ENCODE measurements at places on chromosomes 1 and 21.
A peak's percentile ranks its signal among the peaks of the same experiment; 100 is the strongest.

GRCh38 chr1:181326348-181326747, 157.0 kb upstream of the CACNA1E start:
- no peak for DNase-seq

- DNase-seq = peak; percentile 32
These were observed 35.6 kb downstream of the LYST start for GRCh38 chr1:235831148-235831547.

DNA sequence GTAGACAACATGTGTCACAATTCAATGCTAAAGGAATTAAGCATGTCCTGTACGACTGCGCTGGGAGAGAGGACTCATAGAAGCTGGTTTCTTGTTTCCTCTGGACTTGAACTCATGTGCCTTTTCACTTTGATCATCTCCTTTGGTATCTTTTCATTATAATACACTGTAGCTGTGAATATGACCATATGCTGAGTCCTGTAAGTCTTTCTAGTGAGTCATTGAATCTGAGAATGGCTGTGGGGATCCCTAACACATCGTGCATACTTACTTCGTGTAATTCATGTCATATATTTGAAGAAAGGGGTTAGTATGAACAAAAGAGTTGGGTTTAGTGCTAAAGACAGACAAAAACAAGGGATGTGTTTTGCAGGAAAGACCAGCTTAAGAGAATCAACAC, 148.1 kb upstream of the RUNX1 start:
- no peak for DNase-seq

GRCh38 chr1:203080456-203080855, 5.4 kb downstream of the MYOG start:
- DNase-seq = no peak

DNA sequence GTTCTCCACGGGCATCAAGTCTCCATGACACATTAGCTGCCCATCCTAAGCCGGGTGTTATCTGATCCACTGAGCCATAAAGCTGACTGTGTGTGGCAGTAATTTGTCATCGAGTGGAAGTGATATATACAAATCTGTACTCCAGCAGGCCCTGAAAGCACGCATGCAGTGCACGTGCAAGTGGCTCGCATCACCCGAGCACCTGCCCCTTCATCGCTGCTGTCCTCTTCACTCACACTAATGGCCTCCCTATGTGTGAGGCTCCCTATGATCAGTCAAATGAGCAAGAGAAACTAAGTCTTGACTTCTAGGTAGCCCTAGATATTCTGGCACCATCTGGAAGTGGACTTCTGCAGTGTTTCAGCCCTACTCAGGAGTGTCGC, 248.6 kb downstream of the MATN1 start:
- DNase-seq = no peak

DNA sequence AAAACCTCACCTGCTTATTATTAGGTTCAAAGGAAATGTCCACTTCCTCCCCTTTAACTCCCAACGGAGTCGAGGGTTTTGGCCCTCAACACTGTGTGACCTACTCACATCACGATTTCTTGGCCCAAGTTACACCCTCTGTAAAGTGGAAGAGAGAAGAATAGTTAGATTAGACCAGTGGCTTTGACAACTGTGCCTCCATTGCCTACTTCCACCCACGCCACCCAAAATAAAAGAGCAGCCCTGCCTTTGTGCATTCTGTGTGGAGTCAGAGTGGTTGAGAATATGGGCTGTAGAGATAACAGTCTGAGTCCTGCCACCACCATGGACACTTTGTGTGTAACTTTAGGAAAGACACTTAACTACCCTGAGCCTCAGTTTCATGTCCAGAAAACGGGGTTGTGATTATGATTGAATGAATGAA, 4.1 kb upstream of the HDGF start:
- DNase-seq = no peak

GRCh38 chr21:45963232-45963570, 18.4 kb upstream of the COL6A1 start:
- DNase-seq = no peak

GRCh38 chr1:154276797-154277196, 4.4 kb downstream of the HAX1 start:
- DNase-seq = no peak

DNA sequence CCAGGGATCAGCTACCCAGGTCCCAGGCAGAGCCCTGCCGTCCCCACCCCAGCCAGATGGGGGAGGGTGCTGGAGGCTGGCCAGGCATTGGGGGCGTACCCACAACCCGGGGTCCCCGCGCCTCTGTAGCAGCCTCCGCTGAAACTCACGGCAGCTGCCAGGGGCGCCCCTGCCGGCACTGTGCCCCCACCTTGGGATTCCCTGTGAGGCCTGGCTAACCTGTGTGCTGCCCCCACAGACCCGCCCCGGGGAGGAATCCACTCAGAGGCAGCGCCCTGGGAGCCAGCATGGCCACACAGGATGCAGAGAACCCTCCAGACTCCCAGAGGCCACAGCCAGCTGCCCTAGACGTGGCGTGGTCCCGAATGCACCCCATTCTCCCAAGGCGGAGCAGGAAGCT, 3.8 kb downstream of the DVL1 start:
- DNase-seq = no peak

DNA sequence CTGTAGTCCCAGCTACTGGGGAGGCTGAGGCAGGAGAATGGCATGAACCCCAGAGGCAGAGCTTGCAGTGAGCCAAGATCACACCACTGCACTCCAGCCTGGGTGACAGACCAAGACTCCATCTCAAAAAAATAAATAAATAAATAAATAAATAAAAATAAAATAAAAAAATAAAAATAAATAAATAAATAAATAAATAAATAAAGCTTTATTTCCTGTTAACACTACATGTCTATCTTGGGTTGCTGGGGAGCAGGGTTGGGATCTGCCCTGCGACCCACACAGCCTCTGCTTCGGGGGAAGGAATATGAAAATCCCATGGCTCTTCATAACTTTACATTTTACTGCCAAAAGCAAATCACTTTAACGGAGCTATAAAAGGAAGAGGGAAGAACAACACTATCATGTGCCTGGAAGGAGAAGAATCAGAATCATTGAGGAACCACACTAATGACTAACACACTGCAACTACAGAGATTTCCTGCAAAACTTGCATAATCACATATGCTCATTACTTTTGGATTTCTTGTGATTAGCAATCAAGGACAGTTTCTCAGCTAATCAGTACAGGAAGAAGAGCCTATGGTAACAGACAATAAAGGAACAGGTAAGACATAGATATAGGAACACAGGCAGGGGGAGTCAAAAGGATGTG, 72.8 kb upstream of the CD55 start:
- DNase-seq = peak; percentile 80

DNA sequence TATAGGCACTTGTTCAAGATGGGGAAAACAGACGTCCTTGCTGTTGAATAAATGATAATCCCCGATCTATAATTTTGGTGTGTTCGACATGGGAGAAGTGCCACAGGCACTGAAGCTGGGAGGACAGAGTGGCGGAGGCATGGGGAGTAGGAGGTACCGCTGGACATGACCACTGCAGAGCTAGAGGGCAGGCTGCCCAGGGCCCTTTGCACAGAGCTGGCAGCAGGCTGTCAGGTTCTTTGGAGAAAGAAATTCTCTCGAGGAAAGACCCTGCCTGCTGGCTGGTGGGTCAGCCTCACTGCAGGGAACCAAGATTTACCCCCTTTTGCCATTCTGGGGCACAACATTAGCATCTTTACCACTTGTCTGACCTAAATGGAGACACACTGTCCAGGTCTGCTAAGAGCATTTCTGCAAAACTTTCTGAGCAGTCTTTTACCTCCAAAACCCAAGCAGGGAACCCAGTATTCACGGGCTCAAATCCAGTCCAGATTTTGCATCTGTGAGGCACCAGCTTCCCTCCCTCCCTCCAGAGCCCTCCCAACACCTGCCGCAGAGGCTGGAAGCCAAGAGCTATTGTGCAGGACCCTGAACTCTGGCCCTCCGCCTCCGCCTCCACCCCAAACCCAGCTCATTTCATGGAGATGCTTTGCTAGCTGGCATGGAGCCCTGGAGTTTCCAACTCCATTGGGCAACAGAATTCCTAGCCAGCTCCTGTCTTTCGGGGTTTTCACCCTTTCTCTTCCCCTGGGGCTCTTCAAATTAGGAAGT, 142.3 kb downstream of the PLXNA2 start:
- DNase-seq = peak; percentile 40

DNA sequence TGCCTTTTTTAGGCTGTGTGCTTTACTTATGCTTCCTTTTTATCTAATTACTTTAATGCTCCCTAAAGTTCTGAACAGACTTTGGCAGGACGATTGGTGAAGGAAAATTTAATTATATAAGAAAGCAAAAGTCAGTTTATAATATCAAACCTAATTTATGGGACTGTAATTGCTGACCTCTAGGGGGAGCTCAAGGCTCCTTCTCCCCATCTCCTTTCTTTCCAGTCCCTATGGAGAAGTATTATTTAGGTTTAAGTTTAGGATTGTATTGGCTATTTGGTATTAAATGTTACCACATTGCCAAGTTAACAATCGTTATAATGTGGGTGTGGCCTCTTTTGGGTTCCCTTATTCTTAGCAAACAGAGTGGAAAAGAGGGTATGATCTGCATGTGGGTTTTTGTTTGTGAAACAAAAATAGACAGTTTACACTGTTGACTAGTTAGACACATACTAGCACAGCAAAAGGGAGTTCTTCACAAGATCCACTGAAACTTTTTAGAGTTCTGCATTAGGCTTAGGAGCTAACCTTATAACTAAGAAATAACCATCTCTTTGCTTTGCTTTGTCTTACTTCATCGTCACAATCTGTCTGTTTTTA, 48.2 kb upstream of the TNFSF4 start:
- DNase-seq = peak; percentile 36

GRCh38 chr1:160261556-160261892, 825 bp downstream of the DCAF8 start:
- peak; percentile 89 for DNase-seq

DNA sequence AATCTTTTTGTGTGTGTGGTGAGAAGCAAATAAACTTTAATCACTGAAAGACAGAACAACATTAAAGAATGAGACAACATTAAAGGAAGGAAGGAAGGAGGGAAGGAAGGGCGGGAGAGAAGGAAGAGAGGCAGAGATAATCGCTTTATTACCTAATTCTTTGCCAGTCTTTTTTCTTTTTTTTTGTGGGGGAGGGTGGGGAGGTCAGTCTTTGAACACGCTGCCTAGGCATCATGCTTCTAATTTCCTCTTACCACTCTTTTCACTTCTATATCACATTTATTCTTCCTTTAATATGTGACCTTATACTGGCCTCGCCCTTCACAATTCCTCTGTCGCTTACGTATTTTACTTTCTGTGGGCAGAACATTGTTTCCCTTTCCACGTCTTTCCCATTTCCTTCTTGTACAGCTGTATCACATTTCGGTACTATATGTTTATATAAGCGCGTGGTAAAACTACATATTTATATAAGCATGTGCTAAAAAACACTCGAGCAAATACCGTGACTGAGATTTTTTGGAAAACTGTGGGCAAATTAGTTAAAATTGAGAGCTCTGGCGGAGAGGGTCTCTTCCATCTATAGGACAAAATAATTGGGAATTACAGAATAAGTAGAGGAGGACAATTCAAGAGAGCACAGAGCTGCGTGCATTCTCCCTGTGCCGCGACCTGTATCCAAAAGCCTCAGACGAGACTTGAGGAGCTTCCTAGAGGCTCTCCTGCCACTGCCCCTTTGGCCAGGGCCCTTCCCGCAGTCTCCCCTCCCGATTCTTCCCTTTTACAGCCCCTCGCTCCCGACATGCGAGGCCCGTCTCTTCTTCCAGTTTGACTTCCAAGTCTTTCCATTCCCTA, 823 bp upstream of the PRKAA2 start:
- no peak for DNase-seq

DNA sequence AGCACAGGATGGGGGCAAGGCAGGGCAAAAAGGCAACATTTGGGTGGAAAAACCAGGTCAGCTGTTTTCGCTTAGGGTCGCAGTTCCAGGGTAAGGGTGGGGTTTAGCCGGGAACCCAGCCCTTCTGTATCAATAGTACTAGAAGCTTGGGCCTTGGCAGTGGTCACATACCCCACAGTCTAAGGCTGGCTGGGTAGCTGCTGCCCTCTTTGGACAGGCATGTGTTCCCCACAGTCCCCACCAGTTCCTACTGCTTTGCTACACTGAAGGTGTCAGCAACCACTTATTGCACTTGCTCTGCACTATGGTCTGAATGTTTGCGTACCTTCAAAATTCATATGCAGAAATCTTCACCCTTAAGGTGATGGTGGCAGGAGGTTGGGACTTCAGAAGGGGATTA, 349.8 kb downstream of the LTN1 start:
- no peak for DNase-seq

- no peak for DNase-seq
These were observed 38.8 kb downstream of the DNASE2B start for GRCh38 chr1:84436876-84437655.

- no peak for DNase-seq
These were observed 51.8 kb downstream of the CD46 start for GRCh38 chr1:207803678-207804077.

DNA sequence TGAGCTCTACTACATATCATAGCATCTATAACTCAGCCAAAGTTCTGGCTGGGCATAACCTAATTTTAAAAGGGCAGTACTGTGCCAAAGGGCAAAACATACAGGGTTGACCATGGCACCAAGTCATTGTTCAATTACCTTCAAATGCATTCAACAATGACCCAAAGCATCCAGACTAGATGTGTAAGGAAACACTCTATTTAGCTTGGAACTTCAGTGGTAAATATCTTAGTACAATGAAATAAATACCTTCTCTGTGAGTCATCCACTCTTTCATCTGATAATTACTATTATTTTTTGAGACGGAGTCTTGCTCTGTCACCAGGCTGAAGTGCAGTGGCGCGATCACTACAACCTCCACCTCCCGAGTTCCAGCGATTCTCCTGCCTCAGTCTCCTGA, 70.0 kb downstream of the NVL start:
- DNase-seq = no peak

DNA sequence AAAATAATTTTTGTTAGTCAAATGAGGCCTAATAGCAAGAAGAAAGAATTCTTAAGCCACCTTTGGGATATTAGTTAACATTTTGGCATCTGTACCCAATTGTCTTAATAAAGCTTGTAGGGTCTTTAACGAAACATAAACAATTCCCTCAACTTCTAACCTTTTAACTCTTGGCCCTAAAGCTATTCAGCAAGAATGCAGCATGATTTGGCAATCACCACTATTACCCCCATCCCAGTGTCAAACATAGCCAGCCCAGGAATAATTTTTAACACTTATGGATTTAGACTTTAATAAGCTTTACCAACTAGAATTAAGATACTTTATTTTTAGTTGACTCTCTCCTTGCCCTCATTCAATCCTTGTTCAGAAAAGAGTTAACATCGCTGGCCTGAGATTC, 2.5 kb upstream of the SLC16A4 start:
- peak; percentile 57 for DNase-seq

DNA sequence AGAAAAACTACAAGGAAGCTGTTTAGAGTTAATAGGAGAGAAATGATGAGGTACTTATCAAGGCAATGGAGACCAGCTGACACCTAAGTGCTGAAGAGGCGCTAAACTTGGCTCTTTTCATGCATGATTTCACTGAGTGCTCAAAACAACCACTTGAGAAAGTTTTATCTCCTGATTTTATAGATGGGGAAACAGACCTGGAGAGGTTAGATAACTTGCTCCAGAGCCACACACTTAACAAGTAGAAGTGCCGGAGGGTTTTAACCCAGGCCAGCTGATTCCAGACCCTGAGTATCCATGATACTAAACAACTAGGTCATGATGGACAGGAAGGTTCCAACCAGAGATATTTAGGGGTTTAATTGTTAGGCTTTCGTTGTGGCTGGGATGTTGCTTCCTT, 25.9 kb downstream of the UBE2U start:
- no peak for DNase-seq

- peak; percentile 17 for DNase-seq
These were observed 3.9 kb downstream of the TAS1R2 start for GRCh38 chr1:18855573-18855972.
